ENCODE measurements at places on chromosomes 3 and 15. TPM values are rescaled to one million over a fixed set of nuclear protein-coding genes. Genes with fewer than 3 reads are reported as not detected.

GRCh38 chr3:16817197-16817596 lies 67.6 kb upstream of the PLCL2 start:
- no peak for DNase-seq

GRCh38 chr15:27234593-27234992 lies 263.6 kb downstream of the GABRG3 start:
- no peak for DNase-seq

DNA sequence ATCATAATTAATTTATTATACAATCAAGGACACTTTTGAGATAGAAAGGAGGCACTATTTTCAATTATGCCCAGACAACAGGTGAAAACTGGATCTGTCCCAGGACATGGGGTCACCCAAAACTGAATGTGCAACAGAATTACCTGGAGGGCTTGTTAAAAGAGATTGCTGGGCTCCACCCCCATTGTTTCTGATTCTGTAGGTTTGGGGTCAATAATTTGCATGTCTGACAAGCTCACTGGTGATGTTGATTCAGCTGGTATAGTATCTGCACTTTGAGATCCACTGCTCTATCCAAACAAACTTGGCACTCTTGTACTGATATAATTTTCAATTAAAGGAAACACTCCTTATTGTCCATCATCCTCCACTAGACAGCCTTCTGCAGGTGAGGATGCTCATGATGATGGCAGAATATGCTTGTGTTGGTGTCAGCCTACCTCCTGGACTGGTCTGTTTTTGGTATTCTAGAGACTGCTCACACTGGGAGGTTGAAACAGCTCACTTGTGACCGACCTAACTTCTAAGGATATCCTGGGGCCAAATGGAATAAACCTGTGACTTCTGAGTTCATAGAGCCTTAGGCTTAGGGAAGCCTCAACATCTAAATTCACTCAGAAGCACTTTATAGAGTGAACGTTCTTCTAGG lies 2.2 kb downstream of the P2RY14 start:
- no peak for DNase-seq

GRCh38 chr3:161316006-161316689 lies 55.2 kb downstream of the SPTSSB start:
- DNase-seq = peak; percentile 87

GRCh38 chr3:10997196-10997595 lies 4.6 kb downstream of the SLC6A1 start:
- DNase-seq = no peak

The CHD2 gene
- total RNA-seq = 253 TPM

The RHOV gene
- 0.82 TPM for total RNA-seq

The A4GNT gene
- not detected for total RNA-seq

DNA sequence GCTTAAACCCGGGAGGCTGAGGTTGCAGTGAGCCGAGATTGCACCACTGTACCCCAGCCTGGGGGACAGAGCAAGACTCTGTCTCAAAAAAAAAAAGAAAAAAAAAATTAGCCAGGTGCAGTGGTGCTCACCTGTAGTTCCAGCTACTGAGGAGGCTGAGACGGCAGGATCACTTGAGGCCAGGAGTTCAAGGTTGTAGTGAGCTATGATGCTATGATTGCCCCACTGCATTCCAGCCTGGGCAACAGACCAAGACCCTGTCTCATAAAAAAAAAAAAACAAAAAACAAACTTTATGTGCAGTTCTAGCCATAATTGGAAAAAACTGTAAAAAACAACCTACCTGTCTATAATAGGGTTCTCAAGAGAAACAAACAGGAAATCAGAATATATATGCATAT lies 39.9 kb upstream of the IGF2BP2 start:
- no peak for DNase-seq

DNA sequence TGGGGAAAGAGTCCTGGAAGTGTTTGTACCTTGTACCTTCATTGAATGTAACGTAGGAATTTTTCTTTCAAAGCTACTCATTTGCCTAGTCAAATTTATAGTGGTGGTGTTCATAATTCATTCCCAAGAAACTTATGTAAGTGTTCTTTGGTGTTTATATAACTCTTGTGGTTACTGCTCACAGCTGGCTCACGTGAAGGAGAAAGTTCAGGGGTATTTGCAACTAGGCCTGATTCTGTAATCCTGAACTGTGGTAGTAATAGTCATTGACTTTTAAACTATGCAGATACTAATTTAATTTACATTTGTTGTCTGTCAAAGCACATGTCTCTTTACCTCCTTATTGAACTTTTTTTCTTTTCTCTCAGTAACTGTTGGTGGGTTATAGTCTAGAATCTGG lies 50.5 kb upstream of the TEX264 start:
- DNase-seq = peak; percentile 67

The HDC gene
- total RNA-seq = not detected

- no peak for DNase-seq
Measured at GRCh38 chr3:39372833-39373232, 10.3 kb upstream of the SLC25A38 start.

DNA sequence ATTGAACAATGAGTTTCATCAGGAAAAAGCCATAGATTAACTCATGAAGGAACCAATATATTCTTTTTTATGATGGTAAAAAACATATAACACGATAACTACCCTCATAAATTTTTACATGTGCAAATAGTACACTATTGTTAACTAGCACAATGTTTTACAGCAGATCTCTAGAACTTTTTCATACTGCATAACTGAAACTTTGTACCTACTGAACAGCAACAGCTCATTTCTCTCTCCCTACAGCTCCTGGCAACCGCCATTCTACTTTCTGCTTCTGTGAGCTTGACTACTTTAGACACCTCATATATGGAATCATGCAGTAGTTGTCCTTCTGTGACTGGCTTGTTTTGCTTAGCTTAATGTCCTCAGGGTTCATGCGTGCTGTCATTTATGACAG lies 235.4 kb downstream of the NFKBIZ start:
- no peak for DNase-seq

DNA sequence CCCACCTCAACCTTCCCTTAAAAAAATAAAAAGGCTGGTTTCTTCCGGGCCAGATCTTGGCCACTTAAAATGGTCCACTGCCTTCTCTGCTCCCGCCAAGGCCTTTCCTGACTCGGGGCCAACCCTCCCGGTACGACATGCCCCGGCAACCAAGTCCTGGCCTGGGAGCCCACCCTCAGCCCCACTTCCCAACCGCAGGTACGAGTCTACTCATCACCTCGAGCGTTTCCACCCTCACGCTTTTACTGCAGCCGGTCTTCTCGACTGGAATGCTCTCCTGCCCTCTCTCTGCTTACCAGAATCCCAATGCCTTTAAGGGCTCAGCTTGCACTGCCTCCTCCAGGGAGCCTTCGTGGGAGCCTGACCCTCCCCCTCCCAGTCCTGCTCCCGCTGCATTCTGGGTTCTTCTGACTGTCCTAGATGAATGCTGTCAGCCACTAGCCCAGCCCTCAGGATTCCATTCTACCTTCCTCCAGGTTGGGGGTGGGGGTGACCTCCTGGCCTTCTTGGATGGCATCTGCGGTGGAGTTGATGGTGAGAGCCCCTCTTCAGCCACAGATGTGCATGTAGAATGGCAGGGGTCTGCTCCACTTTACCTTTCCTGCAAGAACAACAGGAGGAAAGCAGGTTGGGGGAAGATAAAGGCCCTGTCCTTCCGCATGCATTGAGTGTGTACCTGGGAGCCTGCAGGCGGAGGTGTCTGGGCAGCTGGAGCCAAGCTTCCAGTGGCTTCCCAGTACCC lies 1.1 kb upstream of the CSRNP1 start:
- no peak for DNase-seq

DNA sequence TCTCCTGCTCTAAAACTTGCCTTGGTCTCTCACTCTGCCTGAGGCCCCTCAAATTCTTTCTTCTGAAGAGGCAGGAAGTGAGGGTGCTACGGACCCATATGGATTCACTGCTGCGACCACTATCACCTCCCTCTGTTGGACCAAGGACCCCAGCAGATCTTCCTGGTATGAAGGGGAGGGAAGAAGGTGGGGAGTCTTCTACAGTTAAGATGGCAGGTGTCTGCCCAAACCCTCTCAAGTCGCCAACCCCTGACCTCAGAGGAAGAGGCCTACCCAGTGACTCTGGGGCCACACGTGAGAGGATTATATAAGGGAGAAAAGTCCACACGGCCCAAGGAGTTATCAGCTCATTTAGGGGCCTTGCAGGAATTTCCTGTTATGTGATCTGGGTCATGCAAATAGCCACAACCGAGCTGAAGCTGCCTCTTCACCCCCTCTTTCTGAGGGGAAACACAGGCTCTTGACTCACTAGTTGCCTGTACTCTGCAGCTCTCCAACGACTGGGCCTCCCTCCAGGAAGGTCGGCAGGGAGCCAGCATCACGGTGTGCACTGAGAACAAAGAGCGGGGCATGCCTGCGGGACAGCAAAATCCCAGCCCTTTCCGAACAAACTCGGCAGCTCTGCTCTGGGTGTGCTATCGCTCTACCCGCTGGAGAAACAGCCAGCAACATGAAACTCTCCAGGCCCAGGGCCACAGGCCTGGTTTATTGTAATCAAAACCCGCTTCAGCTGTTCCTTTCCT lies 116.0 kb downstream of the XXYLT1 start:
- peak; percentile 99 for DNase-seq

Measured in fibroblast of the aortic adventitia (primary cell).